ENCODE measurements at places on chromosomes 6 and 20.

GRCh38 chr20:47295921-47296426 lies 60.5 kb downstream of the ZMYND8 start:
- no peak for DNase-seq

DNA sequence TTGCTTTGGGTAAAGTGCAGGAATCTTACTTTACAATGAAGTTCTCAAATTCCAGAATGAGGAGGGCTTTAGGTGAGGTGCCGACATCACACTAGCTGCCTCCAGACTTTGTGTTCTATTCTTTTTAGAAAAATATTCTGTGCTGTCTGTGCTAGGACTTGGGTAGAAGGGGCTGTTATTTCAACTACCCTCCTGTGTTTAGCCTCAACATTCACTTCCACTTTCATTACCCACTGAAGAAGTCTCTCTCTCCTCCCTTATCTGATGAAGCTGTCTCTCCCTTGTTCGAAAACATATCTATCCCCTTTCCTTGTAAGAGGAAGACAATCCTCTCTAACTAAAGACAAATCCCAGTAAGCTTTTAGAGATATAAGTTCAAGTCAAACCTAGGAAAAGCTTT lies 25.0 kb upstream of the BRPF3 start:
- no peak for DNase-seq

GRCh38 chr20:62494537-62494936 lies 18.7 kb upstream of the GATA5 start:
- DNase-seq = peak; percentile 42

DNA sequence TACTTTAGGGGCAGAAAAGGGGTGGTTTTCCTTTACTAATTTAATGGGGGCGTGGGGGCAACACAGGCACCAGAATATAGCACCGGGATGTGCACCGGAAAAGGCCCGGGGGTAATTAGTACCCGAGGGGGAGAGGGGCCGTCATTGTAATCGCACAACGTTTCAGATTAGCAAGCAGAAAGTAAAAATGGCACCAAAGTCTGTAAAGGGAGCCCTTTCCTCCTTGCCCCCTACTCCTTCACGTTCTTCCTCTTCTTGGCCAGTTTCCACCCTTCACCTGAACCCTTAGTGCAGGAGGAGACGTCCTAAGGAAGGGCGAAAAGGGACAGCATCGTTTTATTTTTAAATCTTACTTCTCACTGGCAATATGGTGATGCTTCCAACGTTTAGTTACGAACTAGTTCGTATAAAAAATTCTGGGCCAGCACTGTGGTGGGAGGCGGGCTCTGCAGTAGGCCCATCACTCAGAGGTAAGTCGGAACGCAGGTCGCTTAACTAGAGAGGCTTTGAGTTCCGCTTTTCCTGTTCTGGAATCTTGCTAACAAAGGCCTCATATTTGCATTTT lies 742 bp upstream of the CEP85L start:
- peak; percentile 13 for DNase-seq

- DNase-seq = no peak
These were observed 12.1 kb downstream of the TOMM34 start for GRCh38 chr20:44948107-44948506.

DNA sequence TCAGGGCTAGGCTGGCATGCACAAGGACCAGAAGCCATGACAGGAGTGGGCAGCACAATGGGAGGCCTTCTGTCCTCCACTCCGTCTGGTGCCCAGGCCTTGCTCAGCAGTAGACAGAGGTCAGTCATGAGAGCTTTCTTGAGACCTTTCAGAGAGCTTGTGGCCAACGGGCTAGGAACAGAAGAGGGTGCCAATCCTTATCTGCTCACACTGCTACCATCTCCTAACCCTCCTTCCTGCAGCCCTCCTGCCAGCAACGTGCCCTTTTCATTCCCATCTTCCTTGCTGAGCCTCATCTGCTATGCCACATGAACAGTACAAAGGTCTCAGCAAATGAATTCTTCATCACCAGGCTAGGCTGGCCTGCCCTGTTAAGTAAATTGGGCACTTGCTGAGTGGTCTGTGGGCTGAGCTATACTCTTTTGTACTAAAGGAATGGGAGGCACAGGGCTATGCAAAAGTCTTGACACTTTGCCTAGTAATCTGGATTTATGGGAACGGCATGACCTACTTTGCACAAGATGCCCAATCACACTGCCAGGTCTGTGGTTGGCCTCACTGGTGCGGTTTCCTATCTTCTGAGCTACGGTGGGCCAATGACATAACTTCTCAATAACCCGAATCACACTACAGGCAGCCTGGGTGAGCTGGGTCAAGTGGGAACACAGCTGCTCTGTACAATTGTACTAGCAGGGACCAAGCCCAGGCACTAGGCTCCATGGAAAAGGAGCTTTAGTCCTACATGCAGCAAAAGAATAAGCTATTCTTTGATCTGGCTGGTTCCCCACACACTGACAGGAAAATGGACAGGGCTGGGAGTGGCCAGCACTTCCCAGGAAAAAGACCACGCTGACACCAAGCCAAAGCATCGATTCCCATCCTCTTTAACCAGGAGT lies 47.8 kb downstream of the ELOVL5 start:
- no peak for DNase-seq

DNA sequence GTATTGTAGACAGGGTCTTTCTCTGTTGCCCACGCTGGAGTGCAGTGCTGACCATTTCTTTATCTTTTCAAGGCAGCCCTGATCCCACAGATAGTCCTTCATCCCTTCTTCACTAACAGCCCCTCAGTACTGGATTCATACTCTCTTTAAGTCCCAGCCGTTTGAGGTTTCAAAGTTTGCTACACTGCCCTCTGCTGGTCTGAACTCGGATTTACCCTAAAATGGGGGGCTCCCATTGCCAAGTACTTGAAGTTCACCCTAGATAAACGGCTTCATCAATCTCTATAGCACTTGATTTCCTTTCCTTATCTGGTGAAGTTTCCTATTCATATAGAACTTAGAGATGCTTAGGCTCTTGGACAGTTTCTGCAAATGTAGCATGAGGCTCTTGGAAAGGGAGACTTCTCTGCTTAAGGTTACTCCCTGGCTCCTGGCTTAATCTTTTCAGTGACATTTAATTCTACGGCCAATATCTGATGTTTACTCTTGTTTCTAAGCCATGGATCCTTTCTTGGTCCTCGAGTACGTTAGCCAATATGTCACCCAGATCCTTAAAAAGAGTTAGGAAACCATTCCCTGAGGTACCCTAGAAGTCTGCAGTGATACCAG lies 21.4 kb upstream of the PREP start:
- DNase-seq = peak; percentile 82

- DNase-seq = no peak
These were observed 18.4 kb downstream of the THBS2 start for GRCh38 chr6:169235286-169235685.

GRCh38 chr20:4661191-4661590 lies 60.5 kb upstream of the PRND start:
- DNase-seq = peak; percentile 19

DNA sequence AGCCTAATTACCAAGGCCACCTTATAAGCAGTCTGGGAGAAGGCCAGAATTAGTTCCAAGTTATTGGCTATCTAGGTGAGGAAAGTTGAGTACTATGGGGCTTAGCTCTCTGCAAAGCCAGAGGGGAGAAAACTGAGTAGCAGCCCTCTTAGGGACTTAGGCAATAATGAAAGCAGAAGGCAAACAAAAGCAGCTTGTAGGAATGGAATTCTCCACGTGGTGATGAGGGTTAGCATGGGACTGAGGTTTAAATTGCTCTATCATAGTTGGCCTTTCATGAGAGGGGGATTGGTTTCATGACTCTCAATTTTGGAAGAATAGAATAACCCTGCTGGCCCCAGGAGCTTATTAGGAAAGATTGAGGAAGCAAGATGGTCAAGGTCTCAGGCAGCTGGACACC lies 7.0 kb upstream of the UBE2J1 start:
- no peak for DNase-seq

GRCh38 chr6:56752009-56752408 lies 109.3 kb upstream of the DST start:
- no peak for DNase-seq

- no peak for DNase-seq
These were observed 4.5 kb downstream of the LPIN3 start for GRCh38 chr20:41344938-41345728.

GRCh38 chr6:12152023-12152970 lies 137.9 kb upstream of the EDN1 start:
- no peak for DNase-seq

- DNase-seq = no peak
These were observed 59.7 kb downstream of the TCP11 start for GRCh38 chr6:35081426-35081851.
